ENCODE measurements at places on chromosomes 4 and X.

- no peak overlapping the region for H3K4me3 ChIP-seq
- H3K36me3 ChIP-seq = no peaks in the 10 kb centered on the region
- H3K27me3 ChIP-seq = no peaks in the 10 kb centered on the region
These were observed 10.5 kb downstream of the IRF2 start for GRCh38 chr4:184463856-184464255.

GRCh38 chr4:128305942-128306341, 18.3 kb upstream of the PGRMC2 start:
- H3K4me3 ChIP-seq = no peak overlapping the region
- no peaks in the 10 kb centered on the region for H3K27me3 ChIP-seq
- DNase-seq = peak; percentile 68
- H3K27ac ChIP-seq = no peak overlapping the region

DNA sequence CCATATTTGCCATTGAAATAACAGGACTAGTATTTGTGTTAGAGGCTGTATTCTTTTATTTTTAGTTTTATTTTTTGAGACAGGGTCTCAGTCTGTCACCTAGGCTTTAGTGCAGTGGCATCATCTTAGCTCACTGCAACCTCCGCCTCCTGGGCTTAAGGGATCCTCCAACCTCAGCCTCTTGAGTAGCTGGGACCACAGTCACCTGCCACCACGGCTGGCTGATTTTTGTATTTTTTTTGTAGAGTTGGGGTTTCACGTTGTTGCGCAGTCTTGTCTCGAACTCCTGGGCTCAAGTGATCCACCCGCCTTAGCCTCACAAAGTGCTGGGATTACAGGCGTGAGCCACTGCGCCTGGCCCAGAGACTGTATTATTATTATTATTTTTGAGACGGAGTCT, 15.3 kb downstream of the TMEM131L start:
- no peaks in the 10 kb centered on the region for H3K36me3 ChIP-seq
- H3K4me1 ChIP-seq = peaks cover 6% of the 10 kb centered on the region
- H3K27me3 ChIP-seq = no peaks in the 10 kb centered on the region
- H3K27ac ChIP-seq = no peak overlapping the region
- DNase-seq = no peak

DNA sequence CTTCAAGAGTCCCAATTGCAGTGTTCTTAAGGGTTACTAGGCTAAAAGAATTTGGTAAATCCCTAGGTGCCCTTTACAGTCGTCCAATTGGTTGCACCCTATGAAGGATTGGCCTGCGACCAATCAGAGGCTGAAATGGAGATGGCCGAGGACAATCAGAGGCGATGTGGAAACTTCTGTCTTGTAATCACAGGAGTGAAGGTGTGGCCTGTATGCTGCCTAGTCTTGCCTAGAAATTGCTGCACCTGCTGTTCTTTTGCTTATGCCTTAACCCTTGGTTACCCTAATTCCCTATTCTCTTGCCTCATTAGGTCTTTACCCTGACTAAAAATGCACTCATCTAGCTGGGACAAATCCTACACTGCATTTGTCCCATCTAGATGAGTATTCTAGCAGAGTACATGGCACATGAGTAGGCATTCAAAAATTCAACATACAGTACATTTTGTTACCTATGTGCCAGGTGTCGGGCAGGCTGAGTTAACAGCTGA, 1.0 kb upstream of the DCK start:
- no peaks in the 10 kb centered on the region for H3K36me3 ChIP-seq
- no peak overlapping the region for H3K4me3 ChIP-seq
- peaks cover 4% of the 10 kb centered on the region for H3K4me1 ChIP-seq
- H3K27ac ChIP-seq = no peak overlapping the region

DNA sequence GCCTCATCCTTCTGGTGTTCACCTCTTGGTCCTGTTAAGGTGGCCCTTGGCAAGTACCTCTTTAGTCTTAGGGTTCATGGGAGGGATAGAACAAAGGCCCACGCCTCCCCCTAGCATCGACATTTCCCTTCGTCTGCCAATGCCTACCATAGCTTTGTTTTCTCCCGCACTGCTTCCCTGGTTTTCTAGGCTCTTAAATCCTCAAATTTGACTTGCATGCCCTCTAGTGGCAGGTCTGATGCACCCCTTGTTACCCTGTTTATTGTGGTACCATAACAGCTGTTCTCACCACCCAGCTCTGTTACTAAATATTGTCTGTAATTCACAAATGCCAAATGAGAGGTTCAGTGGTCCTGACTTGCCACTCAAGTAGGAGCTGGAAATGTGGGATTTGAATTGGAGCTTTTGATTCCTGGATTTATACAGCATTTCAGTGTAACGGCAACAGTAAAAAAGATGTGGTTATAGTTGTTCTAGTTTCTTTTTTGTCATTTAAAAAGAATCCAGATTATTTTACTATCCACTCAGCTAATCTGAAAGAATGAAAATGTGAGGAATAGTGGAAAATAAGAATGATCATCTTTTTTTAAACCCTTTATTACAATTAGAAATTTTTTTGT, 100.1 kb downstream of the REPS2 start:
- H3K27ac ChIP-seq = no peak overlapping the region
- H3K4me3 ChIP-seq = no peak overlapping the region
- no peaks in the 10 kb centered on the region for H3K36me3 ChIP-seq
- peak; percentile 74 for DNase-seq

DNA sequence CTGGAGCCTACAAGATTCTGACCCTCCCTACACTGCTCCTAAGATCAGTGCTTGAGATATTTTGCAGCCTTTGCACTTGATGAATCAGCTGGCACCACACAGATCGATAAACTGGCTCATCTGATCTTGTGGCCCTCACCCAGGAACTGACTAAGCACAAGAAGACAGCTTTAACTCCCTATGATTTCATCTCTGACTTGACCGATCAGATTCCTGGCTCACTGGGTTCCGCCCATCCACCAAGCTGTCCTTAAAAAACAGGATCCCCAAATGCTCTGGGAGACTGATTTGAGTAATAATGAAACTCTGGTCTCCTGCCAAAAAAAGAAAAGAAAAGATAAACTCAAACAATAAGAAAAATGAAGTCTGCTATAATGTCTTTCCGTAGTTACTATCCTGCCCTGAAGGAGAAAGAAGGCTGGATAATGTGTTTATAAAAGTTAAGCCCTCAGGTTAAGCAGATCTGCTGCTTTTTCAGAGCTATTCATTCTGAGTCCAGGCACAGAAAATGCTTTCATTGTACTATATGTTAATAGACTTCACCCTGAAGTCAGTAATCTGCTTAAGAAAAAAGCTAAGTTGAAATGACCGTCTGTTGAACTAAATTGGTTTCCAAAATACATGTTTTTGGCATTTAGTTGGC, 795.2 kb downstream of the TRIML1 start:
- no peaks in the 10 kb centered on the region for H3K27me3 ChIP-seq
- no peaks in the 10 kb centered on the region for H3K36me3 ChIP-seq
- H3K27ac ChIP-seq = no peak overlapping the region
- no peak for DNase-seq

DNA sequence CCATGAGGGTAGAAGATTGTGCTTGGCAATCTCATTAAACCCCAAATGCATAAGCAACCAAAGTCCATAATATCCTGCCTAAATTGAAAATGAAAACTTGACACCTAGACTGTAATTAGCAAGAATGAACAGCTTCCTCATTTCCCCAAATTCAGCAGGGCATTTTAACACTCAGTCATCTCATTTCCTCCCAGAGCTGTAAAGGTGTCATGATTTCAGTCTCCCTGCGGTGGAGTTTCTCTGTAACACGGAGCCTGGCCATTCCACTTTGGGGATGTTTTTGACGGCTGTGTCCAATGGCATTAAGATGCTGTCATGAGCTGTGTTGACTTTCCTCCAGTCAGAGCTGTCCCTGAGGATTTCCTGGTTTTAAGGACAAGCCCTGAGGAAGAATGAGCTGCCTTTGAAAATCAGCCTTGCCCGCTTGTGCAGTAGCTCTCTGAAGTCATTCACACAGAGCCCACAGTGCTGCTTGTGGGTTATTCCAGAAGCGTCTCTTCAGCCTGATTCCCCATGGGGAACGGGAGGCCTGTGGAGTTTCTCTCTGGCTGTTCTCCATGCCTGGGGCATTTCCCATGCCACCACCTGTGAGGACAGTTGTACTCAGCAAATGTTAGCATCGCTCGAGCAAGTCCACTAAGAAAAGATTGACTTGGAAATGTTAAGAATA, 187.0 kb downstream of the MID1 start:
- H3K27me3 ChIP-seq = no peaks in the 10 kb centered on the region
- H3K27ac ChIP-seq = no peak overlapping the region
- no peak overlapping the region for H3K4me3 ChIP-seq
- DNase-seq = peak; percentile 32
- no peaks in the 10 kb centered on the region for H3K4me1 ChIP-seq
- no peaks in the 10 kb centered on the region for H3K36me3 ChIP-seq

- H3K4me1 ChIP-seq = peaks cover 14% of the 10 kb centered on the region
- H3K36me3 ChIP-seq = no peaks in the 10 kb centered on the region
- peak overlapping the region; percentile 6 for H3K27ac ChIP-seq
- peak; percentile 88 for DNase-seq
- H3K4me3 ChIP-seq = no peak overlapping the region
These were observed 282.1 kb downstream of the BCOR start for GRCh38 chrX:39815631-39816030.

DNA sequence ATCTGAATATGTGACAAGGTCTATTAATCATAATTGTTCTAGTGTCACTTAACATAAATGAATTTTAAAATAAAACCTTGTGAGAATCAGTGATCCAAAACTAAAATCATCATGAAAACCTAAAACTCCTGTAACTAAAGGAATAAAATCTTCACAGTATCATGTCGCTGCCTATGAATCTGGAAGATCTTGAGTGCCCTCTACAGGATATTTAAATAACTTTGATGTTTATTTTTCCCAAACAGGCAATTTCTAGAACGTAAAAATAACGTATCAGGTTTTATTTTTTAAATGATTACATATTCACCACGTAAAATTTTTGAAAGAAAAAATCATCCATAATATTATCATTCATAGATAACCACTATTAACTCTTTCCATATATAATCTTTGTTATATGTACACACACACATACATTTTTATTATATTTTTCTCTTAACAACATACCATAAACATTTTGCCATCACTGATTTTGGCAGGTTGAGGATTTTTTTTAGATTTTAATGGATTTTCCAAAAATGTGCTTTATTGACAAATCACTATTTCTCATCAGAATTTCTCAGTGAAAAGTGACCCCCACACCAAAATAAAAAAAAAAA, 79.6 kb downstream of the COMMD8 start:
- no peak overlapping the region for H3K27ac ChIP-seq
- H3K36me3 ChIP-seq = no peaks in the 10 kb centered on the region
- H3K4me1 ChIP-seq = no peaks in the 10 kb centered on the region

- DNase-seq = peak; percentile 21
- no peak overlapping the region for H3K27ac ChIP-seq
- H3K36me3 ChIP-seq = no peaks in the 10 kb centered on the region
- no peak overlapping the region for H3K4me3 ChIP-seq
These were observed 2008.5 kb upstream of the TENM3 start for GRCh38 chr4:180234730-180235129.
